Gastroesophageal sphincter (tissue), 4 donors: ENCODE measurements at places on chromosomes 5 and 9. TPM values are rescaled to one million over a fixed set of nuclear protein-coding genes. Genes with fewer than 3 reads are reported as not detected.

DNA sequence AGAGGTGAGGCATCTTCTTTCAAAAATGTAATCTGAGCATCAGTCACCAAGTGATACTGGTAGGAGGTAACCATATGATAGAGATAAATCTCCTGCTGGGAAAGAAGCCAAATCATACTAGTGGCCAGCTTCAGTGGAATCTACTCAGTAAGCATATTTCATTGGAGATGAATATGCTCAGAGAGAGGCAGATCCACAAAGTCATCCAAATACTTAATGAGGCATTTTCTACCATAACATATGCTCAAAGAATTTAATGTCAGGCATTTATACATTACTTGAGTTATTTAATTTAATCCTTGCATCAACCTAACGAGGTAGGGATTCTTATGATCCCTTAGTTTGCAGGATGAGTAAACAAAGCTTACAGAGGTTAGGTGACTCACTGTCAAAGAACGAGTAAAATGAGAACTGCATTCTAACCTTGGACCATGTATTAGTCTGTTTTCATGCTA, 50.9 kb upstream of the DMRTA1 start:
- no peak overlapping the region for H3K4me3 ChIP-seq
- no peaks in the 10 kb centered on the region for H3K4me1 ChIP-seq
- no peaks in the 10 kb centered on the region for H3K27me3 ChIP-seq

Gene PCDHA9
- total RNA-seq, result 0.47 TPM

GRCh38 chr5:125257997-125258396, 511.6 kb upstream of the ZNF608 start:
- H3K27me3 ChIP-seq, result no peaks in the 10 kb centered on the region
- ATAC-seq, result no peak
- H3K27ac ChIP-seq, result no peak overlapping the region

DNA sequence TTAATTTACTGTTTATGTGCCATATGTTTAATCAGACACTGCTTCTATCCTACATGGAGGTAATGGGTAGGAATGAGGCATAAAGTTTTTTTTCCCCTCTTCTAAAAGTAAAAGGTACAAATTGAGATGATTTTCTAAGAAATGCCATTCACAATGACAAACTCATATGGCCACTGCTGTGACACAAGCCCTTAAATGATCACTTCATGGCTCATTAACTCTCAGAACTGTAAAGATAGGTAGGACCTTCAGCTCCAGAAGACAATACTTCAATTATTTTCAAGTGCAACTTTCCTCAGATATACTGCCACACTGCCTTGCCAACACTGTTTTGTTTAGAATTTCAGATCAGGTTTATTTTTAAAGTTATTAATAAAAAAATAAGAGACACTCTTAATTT, 362.9 kb upstream of the ZNF608 start:
- no peaks in the 10 kb centered on the region for H3K36me3 ChIP-seq
- no peaks in the 10 kb centered on the region for H3K4me1 ChIP-seq
- no peaks in the 10 kb centered on the region for H3K27me3 ChIP-seq
- H3K4me3 ChIP-seq, result no peak overlapping the region

GRCh38 chr5:10351199-10351905, 2.1 kb upstream of the MARCHF6 start:
- ATAC-seq, result no peak
- no peak overlapping the region for H3K4me3 ChIP-seq
- no peaks in the 10 kb centered on the region for H3K27me3 ChIP-seq
- H3K4me1 ChIP-seq, result no peaks in the 10 kb centered on the region

DNA sequence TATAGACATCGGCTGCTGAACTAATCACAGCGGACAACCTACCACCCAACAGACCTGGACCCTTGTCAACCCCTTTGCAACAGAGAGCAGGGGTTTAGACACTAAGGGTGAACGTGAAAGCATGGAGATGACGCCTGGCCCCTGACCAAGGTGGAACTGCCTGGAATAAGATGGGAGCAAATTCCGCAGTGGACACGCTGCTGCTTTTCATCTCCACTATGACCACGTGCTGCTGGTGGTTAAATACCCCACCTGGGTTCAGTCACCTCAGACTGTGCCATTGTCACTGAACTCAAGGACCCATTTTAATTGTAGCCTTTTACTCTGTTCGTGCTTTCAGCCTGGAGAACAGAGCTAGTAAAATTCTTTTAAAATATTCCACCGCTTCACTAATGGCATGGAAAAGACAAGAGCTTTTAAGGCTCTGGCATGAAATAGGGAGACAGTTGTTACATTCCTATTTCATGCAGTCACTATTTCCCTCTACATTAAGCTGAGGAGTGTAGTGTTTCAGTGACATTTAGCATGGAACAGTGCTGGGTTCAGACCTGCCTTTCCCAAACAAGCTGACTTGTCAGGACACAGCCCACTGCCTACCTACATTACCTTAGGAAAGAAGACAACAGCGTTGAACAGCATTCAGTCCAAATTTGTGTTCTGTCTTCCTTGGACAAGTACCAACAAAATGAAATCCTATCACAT, 96.8 kb downstream of the ANKRD18B start:
- ATAC-seq, result peak; percentile 40
- H3K4me3 ChIP-seq, result no peak overlapping the region
- H3K36me3 ChIP-seq, result no peaks in the 10 kb centered on the region
- H3K27ac ChIP-seq, result peak overlapping the region; percentile 69
- no peaks in the 10 kb centered on the region for H3K4me1 ChIP-seq

DNA sequence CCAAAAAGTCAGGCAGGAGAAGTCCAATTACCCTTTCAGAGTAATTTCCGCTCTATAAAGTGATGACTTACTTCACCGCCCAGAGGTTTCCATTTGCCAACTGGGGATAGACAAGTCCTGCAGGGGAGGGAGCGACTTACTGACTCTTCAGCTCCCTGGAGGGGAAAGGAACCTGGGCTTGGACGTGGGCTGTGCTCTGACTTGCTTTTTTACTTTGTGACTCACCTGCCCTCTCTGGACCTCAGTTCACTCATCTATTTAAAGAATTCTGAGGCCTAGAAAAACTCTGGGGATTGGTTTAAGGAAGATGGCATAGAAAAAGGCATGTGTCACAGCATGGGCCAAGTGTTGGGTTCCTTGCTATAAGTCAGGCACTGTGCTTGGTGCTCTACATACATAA, 180.4 kb upstream of the TRIM32 start:
- no peak overlapping the region for H3K4me3 ChIP-seq
- no peak overlapping the region for H3K27ac ChIP-seq
- H3K27me3 ChIP-seq, result no peaks in the 10 kb centered on the region

DNA sequence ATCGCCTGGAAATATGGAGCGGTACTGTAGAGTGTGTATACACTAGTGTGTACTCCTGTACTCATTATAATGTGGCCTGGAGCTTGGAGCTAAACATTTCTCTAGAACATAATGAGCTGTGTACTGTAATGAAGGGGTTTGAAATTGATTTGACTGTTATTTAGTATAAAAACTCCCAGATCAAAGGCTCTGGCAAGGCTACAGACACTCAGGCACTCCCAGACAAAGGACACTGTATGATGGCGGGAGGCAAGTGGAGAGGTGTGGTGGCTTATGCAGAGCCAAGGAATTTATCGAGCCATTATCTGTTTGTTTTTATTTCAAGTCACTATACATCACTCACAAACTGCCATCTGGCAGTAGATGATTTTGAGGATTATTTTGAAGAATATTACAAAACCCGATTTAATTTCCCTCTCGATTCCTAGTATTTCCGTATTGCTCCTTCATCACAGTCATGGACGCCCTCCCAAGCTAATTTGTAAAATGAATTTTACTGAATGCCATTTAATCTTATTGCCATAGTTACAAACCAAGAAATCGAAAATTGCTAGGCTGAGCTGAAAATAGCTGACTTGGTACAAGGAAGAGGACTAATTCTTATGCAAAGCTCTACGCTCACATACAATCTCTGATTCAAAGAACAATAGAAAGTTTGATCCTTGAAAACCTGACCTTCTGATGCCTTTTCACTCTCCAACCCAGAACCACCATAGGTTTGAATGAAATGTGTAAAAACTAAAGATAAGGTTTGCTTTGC, 240.2 kb upstream of the SEMA6A start:
- H3K4me3 ChIP-seq, result no peak overlapping the region
- no peak for ATAC-seq
- H3K27me3 ChIP-seq, result no peaks in the 10 kb centered on the region
- H3K36me3 ChIP-seq, result no peaks in the 10 kb centered on the region

DNA sequence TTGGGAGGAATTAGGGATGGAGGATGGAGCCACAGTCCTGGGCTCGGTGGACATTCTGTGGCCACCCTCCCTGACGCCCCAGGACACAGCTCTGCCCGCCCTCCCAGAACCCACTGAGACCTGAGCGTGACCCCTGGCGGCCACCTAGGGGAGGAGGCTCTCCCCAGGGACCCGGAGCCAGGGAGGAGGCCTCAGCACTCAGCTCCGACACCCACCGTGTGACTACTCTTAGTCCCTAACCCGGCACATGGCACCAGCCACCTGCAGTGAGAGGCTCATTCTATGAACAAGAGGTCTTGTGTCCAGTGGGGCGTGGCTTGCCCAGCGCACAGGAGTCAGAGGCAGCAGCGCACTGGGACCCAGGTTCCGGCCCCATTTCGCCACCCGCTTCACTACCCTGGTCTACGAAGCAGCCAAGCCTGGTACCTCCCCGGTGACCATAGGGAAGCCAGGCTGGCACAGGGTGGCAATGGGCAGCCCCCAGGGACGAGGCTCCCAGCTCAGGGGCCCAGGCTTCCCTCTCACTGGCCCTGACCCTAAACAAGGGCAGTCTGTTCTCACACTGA, 10.2 kb downstream of the SARDH start:
- no peaks in the 10 kb centered on the region for H3K4me1 ChIP-seq
- H3K4me3 ChIP-seq, result no peak overlapping the region
- H3K36me3 ChIP-seq, result no peaks in the 10 kb centered on the region
- no peak for ATAC-seq

DNA sequence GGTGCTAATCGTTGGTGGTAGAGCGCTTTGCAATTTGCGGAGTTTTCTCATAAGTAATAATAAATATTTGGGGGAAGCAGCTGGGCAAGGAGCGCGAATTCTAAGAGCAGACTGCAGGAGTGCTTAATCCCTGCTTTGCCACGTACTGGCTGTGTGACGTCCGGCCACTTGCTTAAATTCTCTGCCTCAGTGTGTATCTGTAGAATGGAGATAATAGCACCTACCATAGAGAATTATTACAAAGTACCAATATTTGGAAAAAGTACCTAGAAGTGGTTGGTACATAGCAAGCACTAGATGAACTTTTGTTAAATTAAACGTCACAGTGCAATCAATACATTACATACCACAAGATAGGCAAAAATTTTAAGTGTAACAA, 598 bp upstream of the TMED7 start:
- H3K36me3 ChIP-seq, result no peaks in the 10 kb centered on the region
- no peaks in the 10 kb centered on the region for H3K27me3 ChIP-seq
- H3K4me1 ChIP-seq, result peaks cover 21% of the 10 kb centered on the region
- H3K4me3 ChIP-seq, result peak overlapping the region; percentile 58

GRCh38 chr5:7246287-7246686, 149.7 kb upstream of the ADCY2 start:
- H3K27me3 ChIP-seq, result peaks cover 10% of the 10 kb centered on the region
- H3K27ac ChIP-seq, result no peak overlapping the region
- H3K36me3 ChIP-seq, result no peaks in the 10 kb centered on the region

Gene TNC
- 194 TPM for total RNA-seq

- no peaks in the 10 kb centered on the region for H3K36me3 ChIP-seq
- no peak for ATAC-seq
- no peak overlapping the region for H3K4me3 ChIP-seq
- no peak overlapping the region for H3K27ac ChIP-seq
- H3K27me3 ChIP-seq, result peaks cover 12% of the 10 kb centered on the region
- H3K4me1 ChIP-seq, result no peaks in the 10 kb centered on the region
Measured at GRCh38 chr9:114060070-114060469, 18.0 kb downstream of the AMBP start.

- H3K27me3 ChIP-seq, result no peaks in the 10 kb centered on the region
- H3K4me1 ChIP-seq, result no peaks in the 10 kb centered on the region
- H3K4me3 ChIP-seq, result no peak overlapping the region
Measured at GRCh38 chr9:89781838-89782540, 177.2 kb downstream of the GADD45G start.

DNA sequence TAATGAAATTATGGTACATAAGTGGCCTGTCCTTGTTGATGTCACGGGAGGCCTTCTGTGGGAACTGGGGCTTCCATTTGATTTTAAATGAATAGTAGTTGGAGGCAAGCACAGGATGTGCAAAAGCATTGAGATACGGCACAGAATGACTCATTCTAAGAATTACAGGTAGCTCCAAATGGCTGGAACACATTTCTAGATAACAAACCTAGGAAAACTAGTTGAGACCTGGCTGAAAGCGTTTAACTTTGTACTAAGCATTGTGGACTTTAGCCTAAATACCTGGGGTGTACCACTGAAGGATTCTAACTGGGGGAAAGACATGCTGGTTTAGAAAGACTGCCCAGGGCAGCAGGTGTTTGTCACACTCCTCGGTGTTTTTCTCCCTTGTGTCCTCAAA, 9.4 kb downstream of the SKP2 start:
- H3K27me3 ChIP-seq, result no peaks in the 10 kb centered on the region
- no peaks in the 10 kb centered on the region for H3K36me3 ChIP-seq
- no peak overlapping the region for H3K27ac ChIP-seq
- no peak overlapping the region for H3K4me3 ChIP-seq
- no peak for ATAC-seq

DNA sequence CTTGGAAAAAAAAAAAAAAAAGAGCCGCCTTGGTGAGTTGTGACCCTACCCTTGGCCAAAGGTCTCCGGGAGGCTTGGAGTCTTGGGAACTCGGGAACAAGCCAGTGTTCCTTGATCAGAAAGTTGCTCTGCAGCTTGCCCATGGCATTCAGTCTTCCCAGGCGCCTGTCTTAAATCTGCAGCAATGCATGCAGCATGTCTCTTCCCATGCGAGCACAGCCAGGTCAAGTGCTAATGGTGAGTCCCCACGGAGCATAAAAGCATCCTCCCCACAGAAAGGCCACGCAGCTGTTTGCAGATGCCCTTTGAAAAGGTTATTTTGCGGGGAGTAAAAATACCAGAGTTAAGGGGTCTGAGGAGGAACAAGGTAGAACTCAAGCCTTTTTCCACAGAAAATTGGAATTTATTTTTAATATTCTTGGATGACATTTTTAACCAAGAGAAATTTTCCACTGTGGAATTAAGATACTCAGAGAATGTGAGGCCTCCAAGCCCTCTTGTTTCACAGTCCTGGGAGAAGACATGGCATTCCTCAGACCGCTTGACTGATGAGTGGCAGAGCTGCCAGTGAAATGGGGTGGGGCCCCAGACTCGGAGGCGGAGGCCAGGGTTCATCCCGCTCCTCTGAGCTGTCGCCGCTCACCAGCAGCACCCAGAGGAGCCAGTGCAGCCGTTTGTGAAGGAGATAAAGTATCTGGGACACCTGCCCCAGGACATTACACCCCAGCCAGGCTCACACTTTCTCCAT, 81.6 kb downstream of the CYFIP2 start:
- H3K27ac ChIP-seq, result no peak overlapping the region
- no peak for ATAC-seq
- H3K4me1 ChIP-seq, result no peaks in the 10 kb centered on the region
- no peaks in the 10 kb centered on the region for H3K27me3 ChIP-seq

- no peaks in the 10 kb centered on the region for H3K27me3 ChIP-seq
- H3K36me3 ChIP-seq, result no peaks in the 10 kb centered on the region
- no peak for ATAC-seq
- no peak overlapping the region for H3K27ac ChIP-seq
- no peak overlapping the region for H3K4me3 ChIP-seq
Measured at GRCh38 chr5:56673171-56673570, 142.2 kb upstream of the MAP3K1 start.

Gene SLC25A25
- total RNA-seq, result 16.1 TPM

Gene PCDHA2
- 0.19 TPM for total RNA-seq
